ENCODE measurements at places on chromosomes 11 and 22.
A peak's percentile ranks its signal among the peaks of the same experiment; 100 is the strongest.

DNA sequence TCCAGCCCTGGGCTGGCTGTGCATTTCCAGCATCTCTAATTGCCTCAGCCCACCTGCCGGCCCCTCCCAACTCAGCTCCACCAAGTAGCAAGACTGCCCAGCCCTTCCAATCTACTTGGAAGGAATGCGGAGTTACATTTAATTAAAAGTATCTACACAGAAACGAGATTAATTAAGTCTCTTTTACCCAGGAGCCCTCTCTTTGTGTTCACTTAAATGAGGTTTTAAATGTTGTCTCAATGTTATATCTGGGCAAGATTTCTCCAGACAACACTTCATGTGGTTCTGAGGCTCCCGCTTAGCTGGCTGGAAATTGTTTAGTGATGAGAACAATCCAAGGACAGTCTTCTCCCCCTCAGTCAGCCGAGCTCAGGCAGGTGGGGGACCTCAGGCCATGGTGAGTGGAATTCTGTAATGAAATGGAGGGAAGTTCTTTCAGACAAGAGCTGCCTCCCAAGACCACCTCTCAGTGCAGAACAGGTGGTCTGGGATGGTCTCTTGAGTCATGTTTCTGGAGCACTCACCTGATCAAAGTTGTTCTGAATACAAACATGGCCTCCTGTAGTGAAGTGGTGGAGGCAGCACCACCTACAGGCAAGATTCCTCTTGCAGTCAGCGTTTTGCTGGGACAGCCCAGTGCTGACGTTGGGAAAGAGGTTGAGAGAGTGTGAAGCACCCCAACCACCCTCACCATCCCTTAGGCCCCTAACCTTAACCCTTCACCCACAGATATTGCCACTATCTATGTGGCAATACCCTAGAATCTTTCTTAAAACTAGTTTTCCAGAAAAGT is 371.6 kb downstream of the CADM1 start:
- DNase-seq, result no peak

GRCh38 chr11:125348674-125349309 is 147.3 kb downstream of the FEZ1 start:
- peak; percentile 0 for DNase-seq

DNA sequence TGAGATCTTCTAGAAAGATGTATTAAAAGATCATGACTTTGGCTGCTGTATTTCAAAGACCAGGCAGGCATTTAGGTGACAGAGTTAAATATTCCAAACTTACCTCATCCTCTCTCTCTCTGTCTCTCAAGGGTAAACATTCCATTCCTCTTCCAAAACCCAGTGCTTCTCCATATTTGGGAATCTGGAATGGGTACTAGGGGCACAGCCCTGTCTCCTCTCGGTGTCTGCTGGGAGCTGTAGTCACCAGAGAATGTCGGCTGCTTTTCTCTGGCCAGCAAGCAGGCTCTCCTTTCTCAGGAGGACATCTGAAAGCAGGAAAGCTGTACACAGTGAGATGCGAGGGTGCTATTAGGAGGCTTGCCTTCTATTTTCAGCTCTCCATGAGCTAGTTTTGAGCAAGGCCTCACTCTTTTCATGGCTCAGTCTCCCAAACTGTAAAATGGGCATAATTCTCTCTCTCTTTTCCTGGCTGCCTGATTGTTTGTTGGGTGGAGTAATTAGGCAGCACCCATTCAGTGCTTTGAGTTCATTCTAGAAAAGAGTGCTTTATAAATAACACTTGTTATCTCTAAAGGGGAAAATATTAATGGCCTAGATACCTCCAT is 9.3 kb upstream of the PEX26 start:
- no peak for DNase-seq

DNA sequence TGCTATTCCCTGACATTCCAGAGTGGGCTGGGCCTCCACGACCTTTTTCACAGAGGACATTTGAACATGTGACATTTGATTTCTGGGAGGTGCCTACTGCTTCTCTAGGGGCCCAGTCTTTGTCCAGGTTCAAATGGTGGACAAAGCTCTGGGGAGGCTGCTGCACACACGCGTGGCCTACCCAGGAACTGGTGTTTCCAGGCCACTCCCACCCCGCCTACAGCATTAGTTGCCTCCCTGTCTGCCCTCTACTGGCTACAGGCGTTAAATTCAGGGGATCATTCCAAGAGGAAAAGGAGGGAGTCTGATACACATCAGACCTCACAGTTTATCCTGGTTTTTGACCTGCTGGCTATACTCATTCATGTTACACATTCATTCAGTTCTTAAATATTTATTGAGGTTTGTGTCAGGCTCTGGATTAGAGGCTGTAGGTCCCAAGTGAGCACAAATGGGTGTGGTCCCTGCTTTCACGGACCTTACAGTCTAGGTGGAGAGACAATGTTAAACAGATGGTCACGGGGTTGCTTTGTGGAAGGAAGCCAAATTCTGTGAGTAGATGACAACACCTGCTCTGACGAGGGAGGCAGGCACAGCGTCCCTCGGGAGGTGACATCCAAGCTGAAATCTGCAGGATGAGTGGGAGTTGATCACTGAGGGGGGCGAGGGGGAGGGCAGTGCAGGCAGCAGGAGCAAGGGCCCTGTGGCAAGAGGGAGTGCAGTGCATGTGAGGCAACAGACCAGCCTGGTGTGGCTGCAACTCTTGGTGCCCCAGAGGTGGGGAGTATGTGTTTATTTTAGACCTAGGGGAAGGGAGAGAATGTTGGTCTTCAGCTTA is 11.8 kb downstream of the TUB start:
- peak; percentile 39 for DNase-seq

GRCh38 chr22:25061605-25062376 is 109.3 kb downstream of the KIAA1671 start:
- no peak for DNase-seq

DNA sequence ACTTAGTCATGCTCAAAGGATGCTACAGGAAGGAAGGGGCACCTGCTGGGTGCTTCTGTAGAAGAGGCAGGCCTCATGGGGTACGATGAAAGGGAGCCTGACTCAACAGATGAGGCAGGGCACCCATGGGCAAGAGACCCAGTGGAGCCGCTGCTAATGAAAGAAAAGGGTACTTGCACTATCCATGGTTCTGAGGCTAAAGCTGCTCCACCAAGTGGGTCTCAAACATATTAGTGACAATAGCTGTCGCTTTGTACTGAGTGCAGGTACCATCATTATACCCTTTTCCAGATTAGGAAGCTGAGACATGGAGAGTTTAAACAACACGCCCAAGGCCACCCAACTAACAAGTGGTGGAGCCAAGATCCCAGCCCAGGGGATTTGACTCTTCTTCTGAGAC is 127.5 kb upstream of the SERPIND1 start:
- no peak for DNase-seq

GRCh38 chr11:12902791-12903486 is 106.2 kb upstream of the RASSF10 start:
- no peak for DNase-seq

GRCh38 chr11:14029971-14030920 is 67.7 kb downstream of the SPON1 start:
- peak; percentile 31 for DNase-seq

DNA sequence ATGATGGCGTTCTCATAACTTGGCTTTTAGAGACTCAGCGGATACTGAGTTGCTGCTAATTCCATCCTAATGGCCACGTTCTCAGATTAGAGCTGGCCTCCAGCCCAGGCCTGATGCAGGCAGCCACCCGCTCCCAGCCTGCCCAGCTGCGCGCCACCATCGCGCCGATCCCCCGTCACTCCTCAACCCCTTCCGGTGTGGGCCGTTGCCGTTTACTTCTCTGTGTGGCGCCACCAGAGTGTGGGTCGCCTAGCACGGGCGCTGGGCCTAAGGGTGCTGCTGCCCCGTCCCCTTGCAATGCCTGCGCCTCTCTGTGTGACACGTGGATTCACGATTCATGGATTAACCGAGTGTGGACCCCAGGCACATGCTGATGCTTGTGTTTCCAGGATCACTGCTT is 1116.0 kb downstream of the BRD1 start:
- no peak for DNase-seq

GRCh38 chr22:37165066-37165465 is 15.3 kb upstream of the IL2RB start:
- DNase-seq, result no peak

- no peak for DNase-seq
Measured at GRCh38 chr11:71309611-71310010, 57.2 kb upstream of the SHANK2 start.

DNA sequence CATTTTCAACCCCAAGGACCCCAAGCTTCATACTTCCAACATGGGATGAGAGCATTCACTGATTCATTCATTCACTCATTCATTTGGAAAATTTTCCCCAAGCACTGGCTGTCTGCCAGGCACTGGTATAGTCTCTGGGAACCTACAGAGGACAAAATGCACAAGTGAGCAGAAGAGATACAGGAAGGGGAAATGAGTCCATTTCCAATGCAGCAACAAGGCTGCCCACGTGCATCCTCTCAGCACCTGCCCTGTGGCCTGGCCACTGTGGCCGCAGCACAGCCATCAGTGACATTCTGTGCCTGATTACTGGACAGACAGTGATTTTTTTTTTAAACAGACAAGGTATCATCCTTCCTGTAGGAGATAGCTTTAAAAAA is 96.0 kb upstream of the PITPNB start:
- DNase-seq, result no peak

DNA sequence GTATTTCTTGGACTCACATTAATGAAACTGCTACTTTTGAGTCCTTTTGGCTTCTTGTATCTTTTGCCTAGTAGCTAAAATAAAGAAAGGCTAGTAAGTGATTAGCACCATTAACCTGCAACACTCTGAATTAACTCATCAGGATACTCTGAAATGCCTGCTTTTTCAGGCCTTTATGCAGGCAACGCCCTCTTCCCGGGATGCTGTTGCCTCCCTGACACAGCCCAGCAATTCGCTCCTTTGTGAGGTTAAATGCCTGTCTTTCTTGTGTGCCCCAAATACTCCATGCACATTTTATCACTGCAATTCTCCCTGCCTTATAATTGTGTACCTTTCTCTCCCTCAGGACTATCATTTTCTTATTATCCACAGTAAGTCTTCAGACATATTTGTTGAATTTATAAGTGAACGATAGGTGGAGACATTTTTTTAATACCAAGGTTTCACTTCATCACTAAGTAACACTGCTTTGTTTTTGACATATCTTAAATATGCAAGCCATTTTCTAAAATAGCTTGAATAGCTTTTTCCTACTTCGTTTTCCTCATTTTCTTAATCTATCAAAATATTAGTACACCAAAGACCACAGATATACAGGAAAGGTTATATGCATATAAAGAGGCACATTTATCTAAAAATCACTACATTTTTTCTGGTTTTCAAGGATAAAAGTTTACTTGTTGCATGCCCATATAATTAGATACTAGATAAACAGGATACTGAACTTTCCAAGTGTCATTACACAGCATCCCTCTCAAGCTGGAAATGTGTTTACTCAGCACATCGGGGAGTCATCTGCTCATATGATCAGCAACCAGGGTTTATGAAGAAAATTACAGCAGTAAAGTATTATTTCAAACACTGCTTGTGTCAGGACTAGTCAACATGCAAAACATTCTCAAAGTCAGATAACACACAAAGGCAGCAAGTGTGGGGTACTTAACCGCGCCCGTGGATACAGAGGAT is 48.5 kb upstream of the DDI1 start:
- no peak for DNase-seq

DNA sequence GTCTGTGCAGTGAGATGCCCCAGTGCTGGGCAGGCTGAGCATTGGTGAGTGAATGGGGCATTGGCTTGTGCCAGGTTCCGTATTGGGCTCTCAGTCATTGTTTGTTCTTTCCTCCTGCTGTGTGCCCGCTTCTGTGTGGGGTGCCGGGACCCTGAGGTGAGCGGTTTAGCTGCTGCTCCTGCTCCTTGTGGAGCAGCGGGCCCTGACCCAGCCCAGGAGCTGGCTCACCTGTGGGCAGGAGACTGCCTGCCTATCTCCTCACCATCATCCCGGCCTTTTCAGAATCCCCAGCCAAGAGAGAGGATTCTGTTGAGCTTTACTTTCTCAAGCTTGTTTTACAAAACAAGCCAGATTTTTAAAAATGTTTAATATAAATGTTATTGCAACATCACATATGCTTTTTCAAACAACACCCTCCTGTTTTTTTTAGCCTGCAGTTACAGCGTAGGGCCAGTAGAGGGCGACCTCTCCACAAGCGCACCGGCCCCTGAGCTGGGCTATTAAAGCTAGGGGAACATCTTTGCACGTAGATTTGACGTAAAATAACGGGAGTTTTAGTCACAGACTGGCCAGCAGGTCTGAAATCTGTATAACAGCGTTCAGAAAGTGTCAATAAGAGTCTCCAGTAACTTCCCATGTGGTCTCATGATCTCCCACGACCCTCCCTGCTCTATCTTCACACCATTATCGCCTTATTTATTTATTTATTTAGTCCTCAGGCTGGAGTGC is 25.1 kb upstream of the RELT start:
- peak; percentile 38 for DNase-seq

GRCh38 chr11:115693002-115693401 is 188.8 kb upstream of the CADM1 start:
- DNase-seq, result no peak

GRCh38 chr22:30694171-30694639 is 469 bp upstream of the OSBP2 start:
- DNase-seq, result peak; percentile 76

GRCh38 chr11:15113381-15113780 is 1.3 kb upstream of the INSC start:
- no peak for DNase-seq

GRCh38 chr11:110027627-110028371 is 65.4 kb upstream of the ZC3H12C start:
- DNase-seq, result no peak

GRCh38 chr11:45176996-45177395 is 30.6 kb downstream of the PRDM11 start:
- no peak for DNase-seq

- no peak for DNase-seq
Measured at GRCh38 chr11:1285316-1285744, 24.1 kb downstream of the TOLLIP start.

DNA sequence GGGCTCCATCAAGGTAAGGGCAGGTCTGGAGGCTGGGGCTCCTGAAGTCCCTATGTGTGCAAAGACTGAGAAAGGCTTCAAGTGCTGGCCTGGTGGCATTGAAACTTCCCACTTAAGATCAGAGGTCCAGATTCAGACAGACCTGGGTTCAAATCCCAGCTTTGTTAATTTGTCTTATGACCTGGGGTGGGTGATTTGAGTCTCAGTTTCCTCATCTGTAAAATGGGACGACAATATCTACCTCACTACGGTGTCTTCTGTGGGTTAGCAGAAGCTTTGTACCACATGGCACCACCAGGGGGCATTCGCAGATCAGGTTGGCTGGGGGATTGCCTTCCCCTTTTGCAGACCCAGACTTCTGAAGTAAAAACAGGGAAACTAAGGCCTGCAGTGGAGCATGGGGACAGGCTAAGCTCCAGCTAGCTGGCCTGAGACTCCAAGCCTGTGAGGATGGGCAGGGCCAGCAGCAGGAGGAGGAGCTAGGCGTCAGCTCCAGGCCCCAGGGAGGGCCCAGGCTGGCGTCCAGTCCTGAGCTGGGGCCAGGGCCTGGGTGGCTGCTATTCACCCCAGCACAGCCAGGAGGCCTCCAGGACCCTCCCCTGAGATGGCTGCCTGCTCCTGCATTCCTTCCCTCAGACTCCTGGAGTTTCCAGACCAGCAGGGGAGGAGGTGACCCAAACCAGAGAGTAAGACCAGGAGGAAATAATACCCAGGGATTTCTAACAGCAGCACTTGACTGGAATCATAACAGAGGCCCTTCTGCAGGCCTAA is 1.5 kb downstream of the CASTOR1 start:
- DNase-seq, result peak; percentile 98
